CD8-positive, alpha-beta memory T cell (primary cell): ENCODE measurements at places on chromosomes 13 and 19. TPM values are rescaled to one million over a fixed set of nuclear protein-coding genes. Genes with fewer than 3 reads are reported as not detected.
A peak's percentile ranks its signal among the peaks of the same experiment; 100 is the strongest.

The BCKDHA gene
- total RNA-seq: 23.5 TPM

The DNAAF3 gene
- total RNA-seq: 0.27 TPM

- DNase-seq: no peak
These were observed 22.8 kb downstream of the RFX1 start for GRCh38 chr19:13983213-13983889.

- DNase-seq: no peak
These were observed 73.4 kb downstream of the MBNL2 start for GRCh38 chr13:97295283-97296182.

DNA sequence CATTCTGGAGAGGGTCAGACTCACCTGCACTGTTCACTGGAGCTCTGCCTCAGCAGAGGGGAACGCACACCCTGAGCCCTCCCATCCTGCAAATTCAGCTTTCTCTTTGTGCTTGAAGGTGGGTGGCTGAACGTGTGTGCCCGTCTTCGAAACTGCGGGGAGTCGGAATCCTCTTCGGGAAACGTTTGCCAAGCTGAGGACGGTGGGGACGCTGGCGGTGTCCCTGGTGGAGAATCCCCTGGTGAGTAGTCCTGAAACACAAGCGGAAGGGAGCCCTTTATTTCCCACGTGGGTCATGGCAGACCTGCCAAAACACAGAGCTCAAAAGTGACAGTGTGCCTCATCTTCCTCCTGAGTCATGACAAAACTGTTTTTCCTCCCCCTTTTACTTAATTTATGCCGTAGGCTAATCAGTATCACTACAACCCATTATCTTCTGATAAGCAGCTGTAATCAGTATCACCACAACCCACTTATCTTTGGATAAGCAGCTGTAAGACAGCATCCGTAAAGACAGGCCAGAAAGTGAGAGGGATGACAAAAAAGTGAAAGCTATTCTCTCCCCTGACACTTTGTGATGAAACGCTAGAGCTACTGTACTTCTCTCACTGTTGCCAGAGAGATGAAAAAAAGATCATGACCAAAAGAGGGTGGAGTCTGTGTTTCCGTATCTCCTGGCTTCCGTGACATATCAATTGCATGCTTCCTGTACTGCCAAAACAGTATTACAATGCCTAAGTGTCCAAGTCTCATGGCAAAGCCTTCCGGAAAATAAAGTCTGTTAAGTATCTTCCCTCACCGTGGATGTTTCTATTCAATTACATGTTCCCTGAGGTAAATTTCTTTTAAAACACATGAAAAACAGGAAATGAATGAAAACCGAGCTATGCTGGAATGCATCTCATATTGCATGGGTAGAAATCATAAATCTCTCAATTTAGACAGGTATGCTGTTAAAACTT lies 155.5 kb downstream of the TBC1D4 start:
- DNase-seq: peak; percentile 82

DNA sequence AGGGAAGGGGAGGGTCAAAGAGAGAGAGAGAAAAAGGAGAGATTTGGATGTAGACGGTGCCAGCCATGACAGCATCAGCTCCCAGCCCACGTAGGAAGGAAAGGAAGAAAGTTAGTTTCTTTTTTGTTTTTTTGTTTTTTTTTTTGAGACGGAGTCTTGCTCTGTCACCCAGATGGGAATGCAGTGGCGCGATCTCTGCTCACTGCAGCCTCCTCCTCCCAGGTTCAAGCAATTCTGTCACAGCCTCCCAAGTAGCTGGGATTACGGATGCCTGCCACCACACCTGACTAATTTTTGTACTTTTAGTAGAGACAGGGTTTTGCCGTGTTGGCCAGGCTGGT lies 27.6 kb downstream of the ELL start:
- peak; percentile 58 for DNase-seq

DNA sequence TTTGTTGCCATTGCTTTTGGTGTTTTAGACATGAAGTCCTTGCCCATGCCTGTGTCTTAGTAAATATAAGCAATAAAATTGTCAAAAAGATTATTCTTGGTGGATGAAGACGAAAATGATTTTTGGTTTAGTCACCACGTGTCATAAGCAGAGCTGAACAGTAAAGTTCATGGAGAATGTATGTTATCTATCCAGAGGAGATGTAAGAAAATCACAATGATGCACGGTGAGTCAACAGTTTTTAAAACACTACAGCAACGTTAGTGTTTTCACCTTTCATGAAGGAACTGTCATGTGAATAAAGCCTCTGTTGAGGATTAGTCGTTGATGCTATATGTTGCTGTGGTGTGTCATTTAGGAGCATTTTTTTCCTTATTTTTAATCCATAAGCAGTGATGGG lies 137.6 kb downstream of the GPC6 start:
- no peak for DNase-seq

DNA sequence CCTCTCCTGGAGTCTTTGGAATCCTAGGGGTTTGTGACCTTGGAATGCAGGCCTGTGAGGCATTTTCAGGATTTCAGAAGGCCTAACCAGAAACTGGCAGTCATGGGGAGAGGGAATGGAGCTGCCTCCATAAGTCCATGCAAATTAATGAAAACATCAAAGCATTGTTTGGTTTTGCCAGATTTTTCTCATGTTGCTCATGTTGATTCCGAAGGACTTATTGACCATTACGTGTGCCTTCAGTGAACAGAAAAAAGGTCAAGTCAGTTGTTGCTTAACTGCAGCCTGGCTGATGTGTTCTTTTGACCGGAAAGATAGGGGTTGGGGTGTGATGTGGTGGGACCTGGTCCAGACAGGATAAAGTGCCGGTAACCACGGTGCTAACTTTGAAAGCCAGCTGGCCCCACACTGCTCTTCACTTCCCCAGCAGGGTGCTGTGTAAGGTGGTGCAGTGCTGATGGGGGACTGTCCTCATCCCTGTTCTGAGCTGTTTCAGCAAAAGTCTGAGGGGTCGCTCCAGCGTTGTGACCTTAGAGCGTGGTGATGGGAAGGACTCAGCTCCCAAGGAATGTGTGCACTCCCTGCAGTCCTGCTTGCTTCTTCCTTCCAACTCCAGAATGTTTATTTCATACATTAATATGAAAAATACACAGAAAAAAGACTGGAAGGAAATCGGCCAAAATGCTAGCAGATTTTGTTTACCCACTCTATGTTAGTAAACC lies 3.5 kb downstream of the RNF113B start:
- DNase-seq: no peak

DNA sequence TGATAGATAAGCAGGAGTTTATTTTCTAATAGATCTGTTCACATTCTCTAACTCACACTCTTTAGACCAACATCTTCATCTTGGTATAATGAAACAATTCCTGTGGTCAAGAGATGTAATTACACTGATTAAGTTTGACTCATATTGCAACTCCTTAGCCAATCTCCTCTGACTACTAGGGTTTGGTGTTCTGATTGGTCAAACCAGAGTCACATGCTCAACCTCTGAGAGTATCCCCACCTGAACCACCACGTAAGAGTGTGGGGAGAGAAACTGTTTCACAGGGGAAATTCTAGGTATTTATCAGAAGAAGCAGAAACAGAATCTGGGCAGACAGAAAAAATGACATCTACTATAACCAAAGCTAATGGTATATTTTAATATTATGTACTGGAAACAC lies 42.4 kb downstream of the UQCRFS1 start:
- DNase-seq: no peak

- peak; percentile 62 for DNase-seq
These were observed 13.5 kb upstream of the TPM4 start for GRCh38 chr19:16062789-16063188.
